Right ventricle myocardium superior (tissue), 1 donor: ENCODE measurements at places on chromosomes 16 and 17. TPM values are rescaled to one million over a fixed set of nuclear protein-coding genes. Genes with fewer than 3 reads are reported as not detected.

DNA sequence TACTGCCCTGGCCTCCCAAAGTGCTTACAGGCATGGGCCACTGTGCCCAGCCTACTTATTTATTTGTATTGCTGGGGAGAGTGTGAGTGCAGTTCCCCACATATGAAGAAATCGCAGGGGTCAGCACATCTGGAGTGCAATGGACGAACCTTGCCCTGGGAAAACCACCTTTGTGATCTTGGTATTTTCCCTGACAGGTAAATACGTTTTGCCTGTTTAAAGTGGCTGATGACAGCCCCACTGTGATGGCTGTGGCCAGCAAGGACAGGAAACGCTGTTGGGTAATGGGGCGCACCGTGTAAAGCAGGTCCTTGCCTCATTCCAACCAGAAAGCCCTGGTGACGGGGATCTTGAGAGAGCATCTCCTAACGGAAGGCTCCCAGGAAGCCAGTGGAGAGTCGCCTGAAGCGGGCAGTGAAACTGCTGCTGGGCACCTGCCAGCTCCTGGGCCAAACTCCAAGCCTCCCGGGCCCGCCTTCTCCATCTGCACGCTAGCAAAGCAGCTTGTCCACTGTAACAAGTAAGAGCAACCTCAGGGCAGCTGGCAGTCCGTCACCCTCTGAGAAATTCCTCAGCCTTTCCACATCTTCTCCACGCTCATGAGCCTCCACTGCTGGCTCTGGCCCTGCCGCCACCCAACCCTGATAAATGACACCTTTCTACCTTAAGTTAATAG, 17.5 kb downstream of the EMC8 start:
- DNase-seq, result peak; percentile 72

DNA sequence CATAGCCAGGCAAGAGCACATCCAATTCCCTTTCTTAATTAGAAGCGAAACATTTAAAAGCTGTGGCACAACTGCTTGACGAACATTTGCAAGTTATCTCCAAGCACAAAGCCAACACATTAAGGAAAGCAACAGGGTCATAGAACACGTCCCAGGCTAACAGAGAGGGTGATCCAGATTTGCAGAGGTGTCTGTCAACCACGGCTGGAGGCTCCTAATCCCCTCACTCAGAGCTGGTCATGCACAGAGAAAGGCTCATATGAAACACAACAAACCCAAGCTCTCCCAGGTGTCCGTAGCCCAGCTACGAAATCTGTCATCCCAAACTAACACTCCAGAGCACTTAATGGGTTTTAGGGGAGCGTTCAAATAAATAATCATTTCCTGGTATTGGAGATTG, 276.1 kb downstream of the SLC39A11 start:
- no peak for DNase-seq

DNA sequence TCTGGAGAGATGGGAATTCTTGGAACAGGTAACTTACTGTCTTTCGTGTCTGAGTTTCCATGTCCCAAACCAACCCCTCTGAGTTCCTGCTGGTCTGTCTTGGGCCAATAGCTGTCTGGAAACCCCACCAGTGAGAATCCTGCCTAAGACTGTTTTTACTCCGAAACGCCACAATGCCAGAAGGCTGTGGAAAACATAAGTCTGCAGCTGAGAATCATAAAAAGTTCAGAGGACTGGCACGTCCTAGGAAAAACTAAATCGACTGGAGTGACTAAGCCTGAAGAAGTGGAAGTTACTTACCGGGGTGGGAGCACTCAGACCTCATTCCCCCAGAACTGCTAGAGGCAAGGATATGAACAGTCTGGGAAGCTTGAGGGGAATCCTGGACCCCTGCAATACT, 13.3 kb downstream of the LRRC75A start:
- DNase-seq, result no peak

DNA sequence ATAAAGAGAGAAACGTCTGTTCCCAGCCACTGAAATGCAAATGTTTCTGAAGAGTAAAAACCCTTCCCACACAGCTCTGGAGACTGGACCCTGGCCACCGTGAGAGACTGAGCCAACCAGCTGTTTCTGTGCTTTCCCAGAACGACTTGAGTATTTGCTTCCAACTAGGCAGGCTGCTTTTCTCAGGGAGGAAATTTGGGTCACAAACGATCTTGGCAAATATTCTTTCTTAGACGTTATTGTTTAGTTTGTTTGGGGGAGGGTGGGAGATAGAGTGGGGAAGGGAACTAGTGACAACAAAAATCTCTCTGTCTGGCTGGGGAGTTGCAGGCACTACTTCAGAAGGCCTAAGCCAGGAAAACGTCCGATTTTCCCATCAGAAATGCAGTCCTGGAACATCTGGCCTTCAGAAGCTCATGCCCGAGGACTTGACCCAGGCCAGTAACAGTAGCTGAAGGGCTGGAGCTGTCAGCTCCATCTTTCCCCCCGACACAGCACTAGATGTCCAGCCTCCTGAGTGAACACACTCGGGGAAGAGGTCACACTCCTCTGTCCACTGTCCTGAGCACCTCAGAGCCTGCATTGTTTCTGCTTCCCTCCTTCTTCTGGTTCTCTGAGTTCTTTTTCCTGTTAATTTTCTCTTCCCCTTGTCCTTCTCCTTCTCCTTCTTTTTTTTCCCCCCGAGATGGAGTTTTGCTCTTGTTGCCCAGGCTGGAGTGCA, 4.0 kb downstream of the CCDC92B start:
- no peak for DNase-seq

- DNase-seq, result peak; percentile 79
These were observed 11.1 kb downstream of the SCN4A start for GRCh38 chr17:63961355-63962212.

ACE gene
- total RNA-seq, result 5.4 TPM

CCL16 gene
- not detected for total RNA-seq

DNA sequence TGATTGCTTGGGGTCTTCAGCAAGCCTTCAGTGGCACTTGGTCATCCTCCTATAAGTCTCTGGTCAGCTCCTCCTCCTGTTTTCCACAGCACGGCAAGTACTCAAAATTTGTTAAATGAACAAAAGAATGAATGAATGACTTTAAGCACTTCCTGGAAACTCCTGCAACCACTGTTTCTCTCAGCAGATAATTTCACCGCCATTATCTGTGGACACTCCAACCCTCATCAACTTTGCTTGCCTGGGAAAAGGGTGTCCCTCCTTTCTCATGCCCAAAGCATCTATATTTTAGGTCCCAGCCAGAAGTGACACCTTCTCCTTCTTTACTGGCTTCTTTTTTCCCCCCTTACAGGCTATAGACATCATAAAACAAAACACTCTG, 4.4 kb downstream of the PROCA1 start:
- no peak for DNase-seq

GRCh38 chr16:30875871-30876801, 17.7 kb downstream of the BCL7C start:
- DNase-seq, result no peak

DNA sequence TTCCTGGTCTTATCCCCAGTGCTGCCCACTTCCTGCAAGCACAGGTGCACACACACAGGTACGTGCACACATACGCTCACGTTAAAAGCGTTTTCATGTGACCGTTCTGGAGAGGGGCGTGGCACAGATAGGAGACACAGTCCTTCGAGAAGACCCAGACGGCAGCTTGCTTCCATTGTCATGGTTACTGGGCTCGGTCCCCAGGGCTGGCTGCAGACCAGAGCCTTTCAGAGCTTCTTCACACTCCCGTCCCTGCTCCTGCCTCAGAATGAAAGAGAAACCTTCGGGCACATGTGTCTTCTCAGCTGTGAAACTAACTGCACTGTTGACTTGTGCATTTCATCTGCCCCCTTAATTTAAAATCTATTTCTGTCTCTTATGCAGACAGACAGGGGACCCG, 154.2 kb downstream of the PITPNC1 start:
- peak; percentile 69 for DNase-seq

NPTX1 gene
- not detected for total RNA-seq

DNA sequence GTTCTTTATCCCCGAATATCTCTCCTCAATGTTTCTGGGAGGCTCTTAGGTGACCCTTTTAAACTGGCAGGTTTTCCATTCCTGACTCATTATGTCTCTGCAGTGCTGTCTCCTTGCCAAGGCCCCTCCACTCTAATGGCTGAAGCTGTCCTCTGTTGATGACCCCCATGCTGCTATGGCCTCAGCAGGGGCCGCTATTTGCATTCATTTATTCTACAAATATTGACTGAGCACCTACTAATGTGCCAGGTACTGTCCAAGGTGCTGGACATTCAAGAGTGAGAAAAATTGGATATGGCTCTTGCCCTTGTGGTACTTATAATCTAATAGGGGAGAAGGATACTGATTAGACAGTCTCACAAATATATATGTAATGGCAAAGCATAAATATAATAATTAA, 55.4 kb downstream of the GP2 start:
- no peak for DNase-seq

GRCh38 chr17:14359163-14360020, 58.5 kb downstream of the HS3ST3B1 start:
- DNase-seq, result no peak

GRCh38 chr16:50718761-50719400, 23.0 kb upstream of the CYLD start:
- no peak for DNase-seq

GRCh38 chr16:48820379-48820778, 210.4 kb upstream of the N4BP1 start:
- no peak for DNase-seq

DNA sequence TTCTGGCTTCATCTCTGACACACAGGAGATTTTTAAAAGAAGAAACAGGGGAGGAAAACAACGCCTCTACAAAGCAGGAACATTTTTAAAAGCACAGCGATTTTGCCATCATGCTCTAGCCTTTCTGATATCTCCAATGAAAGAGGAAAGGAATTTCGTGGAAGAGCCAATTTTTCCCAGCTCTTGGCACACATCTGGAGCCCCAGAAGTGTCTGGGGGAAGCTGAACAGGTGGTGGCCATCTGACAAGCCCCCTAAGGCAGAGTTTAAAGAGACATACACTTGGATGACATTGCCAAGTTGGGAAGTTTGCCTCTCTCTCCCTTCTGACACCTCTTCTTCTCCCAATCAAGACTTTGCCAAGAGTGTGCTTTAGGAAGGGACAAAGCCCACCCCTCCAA, 82.1 kb downstream of the CCT6B start:
- DNase-seq, result no peak

GRCh38 chr16:80279656-80280055, 261.1 kb upstream of the DYNLRB2 start:
- no peak for DNase-seq

KRT15 gene
- not detected for total RNA-seq

DNA sequence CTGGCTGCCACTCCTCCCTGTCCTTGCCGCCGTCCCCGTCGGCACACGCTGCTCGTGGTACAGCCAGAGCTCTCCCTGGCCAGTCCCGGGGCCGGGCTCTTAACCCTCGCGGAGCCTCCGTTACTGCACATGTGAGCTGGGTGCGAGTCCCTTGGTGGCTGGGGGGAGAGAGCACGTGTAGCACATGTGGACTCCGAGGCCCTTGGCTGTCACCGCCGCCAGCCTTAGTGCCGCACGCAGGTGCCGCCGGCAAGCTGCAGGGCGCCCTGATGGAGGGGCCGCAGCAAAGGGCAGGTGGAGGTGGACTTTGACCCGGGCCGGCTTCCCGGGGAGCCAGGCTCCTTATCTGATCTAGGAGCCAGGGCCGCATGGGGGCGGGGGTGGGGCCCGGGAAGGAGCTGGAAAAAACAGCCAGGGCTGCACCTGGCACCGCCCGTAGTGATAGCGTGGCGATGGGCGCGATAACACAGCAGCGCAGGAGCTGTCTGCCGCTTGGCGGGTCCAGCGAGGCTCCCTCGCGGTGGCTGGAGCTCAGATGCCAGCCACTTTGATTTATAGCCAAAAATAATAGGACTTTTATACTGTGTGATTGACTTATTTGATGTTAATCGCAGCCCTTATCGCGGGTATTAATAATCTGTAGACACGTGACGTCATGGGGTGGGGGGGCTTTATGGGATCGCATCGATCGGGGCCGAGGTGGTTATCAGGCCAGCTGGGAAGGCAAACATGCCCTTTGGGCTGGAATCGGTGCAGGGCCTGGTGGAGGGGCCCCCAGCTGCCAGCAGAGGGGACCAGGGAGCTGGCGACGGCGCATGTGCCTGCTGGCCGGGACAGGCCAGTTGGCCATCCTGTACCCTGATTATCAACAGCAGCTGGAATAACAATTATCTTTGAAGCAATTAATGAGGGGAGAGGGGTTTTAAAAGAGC, 35.1 kb downstream of the ZFPM1 start:
- no peak for DNase-seq

DNA sequence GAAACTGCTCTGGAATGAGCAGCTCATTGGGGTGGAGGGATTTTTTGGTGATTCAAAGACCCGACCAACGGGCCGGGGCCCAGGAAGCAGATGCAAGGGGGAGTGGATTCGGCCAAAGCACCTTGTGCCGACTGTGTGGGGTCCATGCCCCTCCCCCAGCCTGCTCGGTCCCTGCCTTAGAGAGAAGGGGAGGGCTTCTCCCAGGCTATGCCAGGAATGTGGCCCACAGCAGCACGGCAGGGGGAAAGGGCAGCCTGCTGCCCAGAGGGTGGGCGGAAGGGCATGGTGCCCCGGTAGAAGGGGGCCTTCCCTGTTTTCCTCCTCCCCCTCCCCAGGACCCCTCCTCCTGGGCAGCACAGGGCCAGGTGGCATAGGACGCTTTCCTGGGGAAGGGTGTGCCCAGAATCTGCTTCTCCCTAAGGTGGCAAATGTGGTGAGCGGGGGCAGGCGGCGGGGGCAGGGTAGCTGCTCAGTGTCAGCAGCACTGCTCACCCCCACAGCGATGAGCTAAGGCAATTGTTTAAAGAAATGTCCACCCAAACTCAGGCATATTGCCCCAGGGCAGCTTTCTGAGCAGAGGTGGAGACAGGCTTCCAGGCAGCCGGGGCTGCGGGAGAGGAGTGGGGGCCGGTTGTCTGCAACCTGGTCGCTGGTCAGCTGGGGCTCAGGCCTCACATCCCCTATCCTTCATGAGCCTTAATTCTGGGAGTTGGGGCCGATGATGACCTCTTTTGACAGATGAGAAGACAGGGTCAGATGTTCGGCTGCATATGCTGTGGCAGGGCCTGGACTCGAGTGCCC, 33.9 kb upstream of the MLKL start:
- DNase-seq, result no peak

DNA sequence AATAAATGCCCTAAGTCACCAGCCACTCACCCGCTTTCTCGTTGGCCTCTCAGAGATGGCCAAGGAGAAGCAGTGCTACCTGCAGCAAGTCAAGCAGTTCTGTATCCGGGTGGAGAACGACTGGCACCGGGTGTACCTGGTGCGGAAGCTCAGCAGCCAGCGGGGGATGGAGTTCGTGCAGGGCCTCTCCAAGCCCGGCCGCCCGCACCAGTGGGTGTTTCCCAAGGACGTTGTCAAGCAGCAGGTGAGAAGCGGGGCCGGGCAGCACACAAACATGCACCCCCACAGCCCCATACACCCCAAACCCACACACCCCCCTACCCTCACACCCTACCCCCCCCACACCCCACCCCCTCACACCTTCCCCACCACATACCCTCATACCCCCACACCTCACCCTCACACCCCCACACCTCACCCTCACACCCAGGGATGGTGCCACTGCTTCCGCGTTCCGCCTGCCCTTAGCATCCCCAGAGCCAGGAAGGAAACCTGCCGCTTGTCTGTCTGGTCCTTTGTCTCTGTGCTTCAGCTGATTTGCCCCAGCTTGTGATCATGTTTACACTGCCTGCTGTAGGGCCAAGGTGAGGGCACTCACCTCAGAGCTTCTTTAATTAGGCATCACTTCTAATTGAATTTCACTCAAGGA, 41.9 kb upstream of the ENDOV start:
- no peak for DNase-seq
